ENCODE measurements at places on chromosomes 5 and 9.
A peak's percentile ranks its signal among the peaks of the same experiment; 100 is the strongest.

GRCh38 chr9:116855881-116856662 lies 169.0 kb downstream of the TRIM32 start:
- no peak for DNase-seq

GRCh38 chr9:79371948-79372555 lies 199.7 kb upstream of the TLE4 start:
- no peak for DNase-seq

GRCh38 chr5:17433406-17433805 lies 64.6 kb upstream of the TAF11L2 start:
- DNase-seq, result no peak

DNA sequence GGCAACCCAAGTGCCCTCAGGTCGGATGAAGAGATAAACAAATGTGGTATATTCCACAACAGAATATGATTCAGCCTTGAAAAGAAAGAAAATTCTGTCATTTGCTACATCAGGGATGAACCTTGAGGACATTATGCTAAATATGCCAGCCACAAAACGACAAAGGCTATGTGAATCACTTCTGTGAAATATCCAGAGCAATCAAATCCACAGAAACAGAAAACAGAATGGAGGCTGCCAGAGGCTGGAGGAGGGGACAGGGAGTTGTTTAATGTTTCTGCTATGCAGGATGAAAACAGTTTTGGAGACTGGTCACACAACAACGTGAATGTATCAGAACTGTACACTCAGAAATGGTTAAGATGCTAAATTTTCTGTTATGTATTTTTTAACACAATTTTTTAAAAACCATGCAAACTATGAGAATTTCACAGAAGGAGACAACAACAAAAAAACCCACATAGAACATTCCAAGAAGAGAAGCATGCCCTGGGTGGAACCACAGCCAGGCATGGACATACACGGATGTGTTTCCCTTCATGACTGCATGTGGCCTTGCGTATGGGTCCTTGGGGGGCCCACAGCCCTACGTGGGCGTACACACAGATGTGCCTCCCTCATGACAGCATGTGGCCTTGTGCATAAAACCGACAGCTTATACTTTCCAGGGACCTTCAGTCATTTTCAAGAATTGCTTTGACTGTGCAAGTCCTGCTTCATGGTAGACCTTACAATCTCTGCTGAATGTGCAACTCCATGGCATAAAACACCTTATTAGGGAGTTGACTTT lies 146.7 kb downstream of the ROR2 start:
- DNase-seq, result peak; percentile 77

GRCh38 chr5:7245121-7245651 lies 150.8 kb upstream of the ADCY2 start:
- DNase-seq, result no peak

DNA sequence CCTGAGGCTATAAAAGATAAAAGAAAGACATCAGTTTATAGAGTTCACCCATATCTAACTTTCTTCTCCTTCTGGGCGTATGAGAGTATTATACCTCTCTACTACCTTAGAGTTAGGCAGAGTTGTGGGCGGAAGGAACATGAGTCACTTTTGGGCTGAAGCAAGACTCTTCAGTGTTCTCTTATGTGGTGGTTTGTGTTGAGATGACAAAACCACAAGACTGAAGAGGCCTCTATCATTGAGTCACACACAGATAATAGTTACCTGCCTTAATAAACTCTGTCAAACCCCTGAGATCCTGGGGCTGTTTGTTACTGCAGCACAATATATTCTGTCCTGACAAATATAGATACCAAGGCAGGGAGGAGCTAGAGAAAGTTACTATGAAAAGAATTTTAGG lies 184.2 kb downstream of the EFNA5 start:
- no peak for DNase-seq

DNA sequence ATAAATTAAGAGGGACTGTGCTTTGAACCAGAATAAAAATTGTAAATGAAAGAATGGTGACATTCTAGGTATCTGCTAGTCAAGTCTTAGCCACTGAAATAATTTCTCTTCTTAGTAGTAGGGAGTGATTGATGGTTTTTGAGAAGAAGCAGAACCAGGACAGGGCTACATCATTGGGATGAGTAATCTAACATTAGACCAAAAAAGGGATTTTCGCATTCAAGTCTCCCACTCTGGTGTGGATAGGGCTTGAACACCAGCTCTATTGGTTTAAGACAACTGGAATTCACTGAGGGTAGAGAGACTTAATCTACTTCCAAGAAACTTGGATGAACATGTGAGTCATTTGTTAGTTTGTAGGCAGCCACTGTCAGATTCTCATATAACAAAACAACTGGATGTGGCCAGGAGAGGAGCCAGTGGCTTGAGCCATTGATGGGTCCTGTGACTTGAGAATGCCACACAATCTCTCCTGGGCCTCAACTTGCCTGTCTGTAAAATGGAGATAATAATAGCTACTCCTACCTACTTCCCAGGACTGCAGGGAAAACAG lies 16.6 kb downstream of the FAT2 start:
- no peak for DNase-seq

GRCh38 chr5:9054821-9055589 lies 490.9 kb downstream of the SEMA5A start:
- no peak for DNase-seq

- DNase-seq, result no peak
These were observed 210.9 kb downstream of the AOPEP start for GRCh38 chr9:94937214-94937903.

- DNase-seq, result peak; percentile 51
These were observed 1.3 kb upstream of the ST8SIA4 start for GRCh38 chr5:100904259-100904861.

GRCh38 chr5:172849606-172850453 lies 15.8 kb downstream of the ERGIC1 start:
- no peak for DNase-seq

DNA sequence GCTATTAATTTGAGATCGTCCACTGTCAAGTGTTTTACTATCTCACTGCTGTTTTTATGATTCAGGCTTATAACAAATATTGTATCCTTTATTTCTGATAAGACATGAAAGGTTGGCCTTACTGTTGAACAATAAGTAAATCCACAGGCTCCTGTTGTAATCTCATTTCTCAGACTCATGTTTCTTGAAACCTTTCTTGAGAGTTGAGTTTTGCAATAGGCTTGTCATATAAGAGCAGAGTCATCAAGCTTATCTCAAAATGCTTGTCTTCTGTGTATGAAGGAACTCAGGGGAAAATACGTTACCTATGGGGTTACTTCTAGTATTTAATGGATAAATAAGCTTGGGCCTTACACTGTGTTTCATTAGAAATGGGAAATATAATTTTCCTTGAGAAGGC lies 9.2 kb upstream of the TLX3 start:
- no peak for DNase-seq

GRCh38 chr5:142640316-142641005 lies 45.4 kb downstream of the FGF1 start:
- DNase-seq, result no peak

DNA sequence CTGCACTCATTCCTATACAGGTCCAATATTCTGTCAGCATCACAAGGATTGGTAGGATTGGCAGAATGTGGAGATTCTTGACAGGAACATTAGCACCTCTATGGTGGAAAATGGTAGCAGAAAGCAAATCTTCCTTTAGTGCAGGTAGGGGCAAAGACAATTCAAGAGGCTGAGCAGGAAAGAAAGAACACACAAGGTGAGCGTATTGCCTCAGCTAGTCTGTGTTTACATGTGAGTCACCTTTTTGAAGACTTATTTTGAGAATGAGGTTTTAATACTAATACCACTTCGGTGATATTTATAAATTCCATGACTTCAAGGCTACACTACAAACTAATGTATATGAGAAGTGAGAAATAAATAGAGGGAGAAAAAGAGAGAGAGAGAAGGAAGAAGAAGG lies 717.0 kb downstream of the BRINP1 start:
- DNase-seq, result no peak

DNA sequence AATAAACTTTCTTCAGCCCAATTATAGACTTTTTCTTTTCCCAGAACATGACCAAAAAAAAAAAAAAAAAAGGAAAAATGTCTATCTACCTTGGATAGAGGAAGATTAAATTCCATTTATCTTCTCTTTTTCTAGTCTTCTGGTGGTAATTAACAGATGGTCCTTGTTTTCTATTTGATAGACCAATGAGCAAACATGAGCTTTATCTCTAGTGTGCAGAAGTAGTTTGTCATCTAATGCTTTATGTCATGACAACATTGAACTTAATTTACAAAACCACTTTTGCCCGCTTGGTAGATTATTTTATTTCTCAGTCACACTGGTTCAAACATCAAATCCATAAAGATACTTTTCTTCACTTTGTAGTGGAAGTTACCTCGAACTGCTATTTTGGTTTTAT lies 69.5 kb upstream of the ELL2 start:
- no peak for DNase-seq

DNA sequence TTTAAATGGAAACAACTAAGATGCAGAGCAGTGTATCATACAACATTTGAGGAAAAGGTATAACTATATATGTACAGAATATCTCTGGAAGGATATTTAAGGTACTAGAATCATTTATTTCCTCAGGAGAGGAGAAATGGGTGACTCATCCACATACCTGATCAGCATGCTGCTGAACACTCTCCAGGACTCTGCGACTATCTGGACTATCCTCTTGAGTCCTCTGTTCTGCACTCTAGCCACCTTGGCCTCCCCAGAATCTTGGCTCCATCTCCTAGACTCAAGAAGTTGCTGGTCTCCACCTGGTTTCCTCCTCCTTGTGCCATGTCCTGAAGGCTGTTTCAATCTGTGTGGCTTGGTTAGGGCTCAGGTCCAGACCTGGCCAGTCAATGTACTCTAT lies 8.8 kb upstream of the PRDM6 start:
- no peak for DNase-seq

- DNase-seq, result peak; percentile 58
These were observed 65.5 kb upstream of the HSPA9 start for GRCh38 chr5:138640646-138641254.
